ENCODE measurements at places on chromosomes 16 and 17.

DNA sequence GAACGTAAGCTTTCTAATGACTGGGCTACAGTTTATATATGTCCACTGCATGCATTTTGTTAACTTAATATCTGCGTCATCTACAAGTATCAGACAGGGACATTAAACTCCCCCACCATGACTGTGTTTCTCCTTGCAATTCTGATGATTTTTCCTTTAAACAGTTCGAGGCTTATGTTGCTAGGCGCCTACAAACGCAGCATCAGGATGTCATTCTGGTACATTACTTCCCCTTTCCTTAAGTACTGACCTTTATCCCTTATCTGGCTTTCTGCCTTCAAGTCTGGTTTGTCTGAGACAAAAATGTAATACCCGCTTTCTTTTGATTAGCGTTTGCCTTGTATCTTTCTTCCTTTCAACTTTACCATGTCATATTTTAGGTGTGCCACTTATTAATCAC is 362.4 kb downstream of the SLC39A11 start:
- DNase-seq, result no peak

DNA sequence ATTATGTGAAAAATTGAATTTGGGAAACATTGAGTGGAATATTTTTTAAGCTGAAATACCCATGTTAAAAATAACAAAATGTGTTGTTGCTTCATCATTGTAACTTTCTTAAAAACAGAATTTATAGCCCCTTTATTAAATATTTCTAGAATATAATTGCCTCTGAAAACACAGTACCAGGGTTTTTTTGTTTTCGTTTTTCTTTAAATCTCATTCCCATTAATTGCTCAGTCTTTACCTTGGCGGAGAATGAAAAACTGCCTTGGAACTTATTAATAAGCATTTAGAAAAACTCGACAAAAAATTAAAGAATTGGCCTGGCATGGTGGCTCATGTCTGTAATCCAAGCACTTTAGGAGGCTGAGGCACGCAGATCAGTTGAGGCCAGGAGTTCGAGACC is 195.2 kb upstream of the TBX2 start:
- DNase-seq, result no peak

- DNase-seq, result no peak
These were observed 198.4 kb downstream of the CYB561 start for GRCh38 chr17:63247706-63248105.

- DNase-seq, result no peak
These were observed at the start of gene OTOP3 for GRCh38 chr17:74935585-74936469. Gene OTOP3 (plus strand): TSS chr17:74935898. CDS start chr17:74935922, 24 bp downstream.

DNA sequence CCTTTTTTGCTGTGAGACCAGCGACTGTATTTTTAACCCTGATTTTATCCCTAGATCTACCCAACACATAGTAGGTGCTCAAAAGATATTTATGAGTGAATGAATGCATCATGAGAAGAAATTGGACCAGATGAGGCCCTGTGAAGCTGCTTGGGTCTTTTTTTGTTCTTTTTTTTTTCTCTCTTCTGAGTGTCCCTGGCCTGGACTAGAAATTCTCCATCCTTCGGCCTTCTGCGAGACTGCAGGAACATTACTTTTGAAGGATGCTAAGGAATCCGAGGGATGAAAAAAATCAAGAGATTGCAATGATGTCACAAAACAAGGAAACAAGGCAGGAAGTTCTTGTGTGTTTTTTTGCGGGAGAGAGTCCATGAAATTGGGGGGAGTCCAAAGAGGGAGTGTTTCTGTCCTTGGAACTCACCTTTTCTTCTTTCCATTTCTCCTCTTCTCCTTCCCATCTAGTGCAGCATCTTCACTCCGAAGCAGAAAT is 560 bp upstream of the RUSF1 start:
- no peak for DNase-seq

DNA sequence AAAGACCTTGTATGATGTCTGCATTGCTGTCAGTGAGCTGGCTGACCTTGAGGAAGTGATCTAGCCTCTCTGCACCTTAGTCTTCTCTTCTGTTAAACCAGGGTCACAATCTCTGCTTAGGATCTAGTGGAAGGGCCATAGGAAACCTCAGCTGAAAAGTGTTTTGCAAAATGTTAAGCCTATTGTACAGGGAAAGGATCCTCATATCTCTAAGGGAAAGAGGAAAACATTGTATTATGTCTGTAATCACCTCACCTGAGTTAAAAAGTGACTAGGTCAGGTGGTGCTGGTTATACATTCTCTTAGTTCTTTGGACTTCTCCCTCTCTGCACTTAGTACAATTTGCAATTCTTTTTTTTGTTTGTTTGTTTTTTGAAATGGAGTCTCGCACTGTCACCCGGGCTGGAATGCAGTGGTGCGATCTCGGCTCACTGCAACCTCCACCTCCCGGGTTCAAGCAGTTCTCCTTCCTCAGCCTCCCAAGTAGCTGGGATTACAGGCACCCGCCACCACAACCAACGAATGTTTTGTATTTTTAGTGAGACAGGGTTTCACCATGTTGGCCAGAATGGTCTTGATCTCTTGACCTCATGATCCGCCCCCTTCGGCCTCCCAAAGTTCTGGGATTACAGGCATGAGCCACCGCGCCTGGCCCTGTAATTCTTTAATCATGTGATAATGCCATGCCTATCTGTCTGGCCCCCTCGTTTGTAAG is 2.0 kb upstream of the SEPHS2 start:
- DNase-seq, result no peak

DNA sequence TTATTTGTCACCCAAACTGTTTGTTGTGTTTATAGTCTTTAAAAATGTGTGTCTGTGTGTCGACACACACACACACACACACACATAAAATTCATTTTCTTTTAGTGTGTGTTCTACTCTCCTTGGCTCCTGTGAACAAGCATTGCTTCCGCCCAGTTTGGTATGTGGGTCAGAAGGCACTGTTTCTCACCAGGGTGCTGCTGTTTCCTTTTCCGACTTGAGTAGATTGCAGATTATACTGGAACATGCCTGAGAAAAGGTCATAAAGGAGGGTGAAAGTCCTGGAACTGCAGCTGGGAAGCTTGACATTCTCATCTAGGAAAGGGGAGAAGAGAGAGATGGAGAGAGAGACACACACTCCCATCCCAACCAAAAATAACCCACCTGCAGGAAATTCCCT is 330.3 kb downstream of the BCAS3 start:
- no peak for DNase-seq

DNA sequence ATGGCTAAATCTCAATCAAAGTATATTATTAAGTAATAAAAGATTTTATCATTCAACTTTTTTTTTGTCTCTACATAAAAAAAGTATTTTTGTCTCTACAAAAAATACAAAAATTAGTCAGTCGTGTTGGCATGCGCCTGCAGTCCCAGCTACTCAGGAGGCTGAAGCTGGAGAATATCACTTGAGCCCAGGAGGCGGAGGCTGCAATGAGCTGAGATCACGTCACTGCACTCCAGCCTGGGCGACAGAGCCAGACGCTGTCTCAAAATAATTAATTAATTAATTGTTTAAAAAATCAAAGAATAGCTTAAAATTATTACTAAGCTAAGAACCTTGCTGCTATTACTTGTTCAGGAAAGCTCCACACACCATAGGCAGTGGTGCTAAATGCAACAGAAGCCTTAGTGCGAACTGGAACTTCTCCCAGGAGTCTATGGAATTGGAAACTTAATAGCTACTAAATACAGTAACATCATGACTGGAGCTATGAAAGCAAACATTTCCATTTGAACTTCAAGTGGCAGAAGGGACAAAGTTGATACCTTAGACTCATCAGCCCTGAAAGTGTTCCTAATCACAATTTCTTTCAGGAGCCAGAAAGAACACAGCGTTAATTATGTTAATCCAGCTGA is 22.6 kb downstream of the ADCY9 start:
- no peak for DNase-seq

DNA sequence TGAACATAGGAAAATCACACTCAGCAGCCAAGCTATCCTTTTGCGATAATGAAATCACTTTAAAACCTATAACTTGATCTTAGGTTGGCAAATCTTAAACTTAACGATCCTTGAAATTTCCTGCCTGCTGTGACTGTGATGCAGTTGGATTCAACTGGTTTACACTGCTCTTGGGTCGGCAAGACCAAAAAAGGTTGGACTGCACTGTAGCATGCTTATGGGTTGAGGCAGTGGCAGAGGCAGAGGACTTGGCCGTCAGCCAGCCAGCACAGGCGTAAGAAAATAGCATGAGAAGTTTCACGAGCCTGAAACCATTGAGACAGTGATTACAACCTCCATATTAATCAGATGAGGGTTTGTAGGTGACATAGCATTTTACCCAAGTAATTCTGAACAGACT is 21.4 kb downstream of the WSB1 start:
- no peak for DNase-seq

DNA sequence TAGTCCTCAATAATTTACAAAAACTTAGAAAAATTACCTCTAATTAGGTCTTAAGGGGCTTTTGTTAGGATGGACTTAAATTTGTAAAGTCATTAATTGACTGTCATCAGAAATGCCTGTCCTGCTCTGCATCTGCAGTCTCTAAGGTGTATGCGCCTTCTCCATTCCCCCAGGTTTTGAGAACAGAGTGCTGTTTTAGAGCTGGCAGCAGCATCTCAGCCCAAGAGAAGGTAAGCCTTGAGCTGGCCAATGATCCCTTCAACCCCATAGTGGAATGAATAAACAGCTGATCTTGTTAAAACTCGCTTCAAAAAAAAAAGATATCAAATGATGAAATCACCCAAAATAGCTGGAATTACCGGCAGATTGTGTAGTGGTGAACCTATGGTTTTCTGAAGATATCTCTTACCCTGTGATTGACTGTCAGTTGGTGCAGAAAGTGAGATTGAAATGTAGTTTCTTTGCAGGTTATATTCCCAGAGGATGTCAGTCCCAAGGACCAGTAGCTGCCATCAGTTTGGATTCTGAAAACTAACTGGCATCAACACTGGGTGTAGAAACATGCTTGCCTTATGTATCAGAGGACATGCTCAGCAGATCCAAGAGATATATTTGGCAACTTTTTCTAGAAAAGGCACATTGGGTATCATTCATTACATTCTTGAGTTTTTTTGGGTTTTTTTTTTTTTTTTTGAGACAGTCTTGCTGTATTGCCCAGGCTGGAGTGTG is 25.7 kb downstream of the TRPV2 start:
- no peak for DNase-seq

DNA sequence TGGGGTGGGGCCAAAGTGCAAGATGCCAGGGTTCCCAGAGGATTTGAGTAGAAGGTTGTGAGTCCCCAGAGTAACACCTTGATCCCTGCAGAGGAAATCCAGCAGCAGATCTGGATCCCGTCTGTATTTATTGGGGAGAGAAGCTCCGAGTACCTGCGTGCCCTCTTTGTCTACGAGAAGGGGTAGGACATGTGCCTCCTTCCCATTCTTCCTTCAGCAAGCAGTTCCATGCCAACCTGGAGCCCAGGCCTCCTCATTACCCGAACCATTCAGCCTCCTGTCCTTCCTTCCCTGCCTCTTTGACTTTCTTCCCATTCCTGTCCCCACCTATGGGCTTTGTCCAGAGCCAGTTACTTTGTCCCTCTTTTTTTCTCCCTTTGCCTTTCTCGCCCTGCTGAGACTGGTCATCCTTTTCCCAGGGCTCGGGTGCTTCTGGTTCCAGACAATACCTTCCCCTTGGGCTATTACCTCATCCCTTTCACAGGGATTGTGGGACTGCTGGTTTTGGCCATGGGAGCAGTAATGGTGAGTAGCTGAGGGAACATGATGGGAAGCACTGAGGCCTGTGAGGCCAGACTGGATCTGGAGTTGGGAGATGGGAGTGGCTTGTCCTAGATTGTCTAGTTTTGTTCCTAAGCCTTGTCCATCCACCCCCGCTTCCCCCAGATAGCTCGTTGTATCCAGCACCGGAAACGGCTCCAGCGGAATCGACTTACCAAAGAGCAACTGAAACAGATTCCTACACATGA is 2.9 kb downstream of the RNF167 start:
- DNase-seq, result no peak

- no peak for DNase-seq
These were observed 458 bp downstream of the ZNF200 start for GRCh38 chr16:3234543-3234856.

GRCh38 chr17:76681222-76682137 is 29.3 kb downstream of the MXRA7 start:
- peak; percentile 75 for DNase-seq

- DNase-seq, result no peak
These were observed 489.5 kb downstream of the KCNJ2 start for GRCh38 chr17:70658840-70659239.

DNA sequence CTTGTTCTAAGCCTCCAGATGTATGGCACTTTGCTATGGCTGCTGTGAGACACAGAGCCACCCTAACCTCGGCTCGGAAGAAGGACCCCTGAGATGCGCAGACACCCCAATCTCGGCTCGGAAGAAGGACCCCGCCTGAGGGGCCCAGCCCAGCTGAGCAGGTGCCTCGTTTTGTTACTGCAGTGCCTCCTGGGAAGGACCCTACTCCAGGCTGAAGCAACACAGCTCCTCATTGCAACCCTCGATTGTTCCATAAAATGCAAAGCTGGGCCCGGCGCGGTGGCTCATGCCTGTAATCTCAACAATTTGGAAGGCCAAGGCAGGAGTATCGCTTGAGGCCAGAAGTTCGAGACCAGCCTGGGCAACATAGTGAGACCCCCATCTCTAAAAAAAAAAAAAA is 61.3 kb downstream of the C16orf95 start:
- no peak for DNase-seq

GRCh38 chr16:11140867-11141266 is 115.1 kb downstream of the SOCS1 start:
- no peak for DNase-seq

GRCh38 chr16:53434377-53435065 is at the start of gene RBL2:
Gene RBL2 (plus strand): TSS chr16:53434471. CDS start chr16:53434557, 86 bp downstream.
- DNase-seq, result peak; percentile 82

DNA sequence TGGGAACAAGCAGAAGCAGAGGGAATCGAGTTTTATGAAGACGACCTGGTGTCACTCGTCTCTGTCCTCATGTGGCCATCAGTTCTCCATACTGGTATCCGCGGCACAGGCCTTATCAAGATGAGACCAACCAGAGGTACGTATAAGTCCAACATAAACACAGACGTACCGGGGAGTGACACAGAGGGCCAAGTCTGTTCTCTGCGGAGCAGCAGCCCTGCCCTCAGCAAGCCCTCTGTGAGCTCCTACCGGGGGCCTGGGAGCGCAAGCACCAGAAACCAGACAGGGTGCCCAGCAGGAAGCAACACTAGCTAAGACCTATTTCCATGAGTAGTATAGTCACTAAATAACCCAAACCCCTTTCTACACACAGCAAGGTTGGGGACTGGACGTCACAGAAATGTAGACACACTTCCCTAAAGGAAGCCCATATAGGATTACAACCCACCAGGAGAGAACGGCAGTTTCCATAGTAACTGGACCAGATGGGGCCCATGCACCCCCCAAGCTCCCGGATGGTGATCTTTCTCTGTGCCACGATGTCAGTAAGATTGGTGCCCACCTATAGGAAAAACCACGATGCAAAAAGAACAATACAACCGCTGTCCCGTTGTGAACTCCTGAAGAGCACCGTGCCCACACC is 911 bp downstream of the ARL16 start:
- no peak for DNase-seq

GRCh38 chr16:49664221-49665215 is 191.4 kb downstream of the ZNF423 start:
- no peak for DNase-seq

GRCh38 chr16:12519986-12520385 is 283.7 kb downstream of the CPPED1 start:
- no peak for DNase-seq
